ENCODE measurements at places on chromosomes 12 and 14.
A peak's percentile ranks its signal among the peaks of the same experiment; 100 is the strongest.

DNA sequence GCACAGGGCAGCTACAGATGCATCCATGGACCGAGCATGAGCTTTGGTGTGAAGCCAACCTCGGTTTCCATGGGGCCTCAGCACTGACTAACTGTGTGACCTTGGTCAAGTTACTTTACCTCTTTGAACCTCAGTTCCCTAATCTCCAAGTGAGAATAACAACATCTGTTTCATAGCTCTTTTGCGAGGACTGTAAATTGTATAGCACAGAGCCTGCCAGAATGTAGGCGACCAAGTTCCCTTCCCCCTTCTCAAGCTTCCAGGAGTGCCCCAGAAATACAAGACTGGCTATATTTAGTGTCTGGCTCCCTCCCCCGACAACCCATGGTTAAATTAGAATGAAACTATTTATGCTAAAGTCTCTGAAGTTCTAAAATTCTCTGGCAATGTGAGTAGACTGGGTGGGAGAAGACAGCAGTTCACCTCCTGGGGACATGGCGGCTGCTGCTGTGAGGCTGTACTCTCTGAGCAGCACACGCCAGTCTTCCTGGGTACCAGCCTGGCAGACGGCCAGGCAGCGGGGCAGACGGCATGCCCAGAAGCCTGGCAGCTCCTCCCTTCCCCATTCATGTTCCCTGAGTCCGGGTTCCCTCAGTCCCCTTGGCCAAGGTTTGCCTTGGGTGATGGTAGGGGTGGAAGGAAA, 22.0 kb upstream of the TMED10 start:
- DNase-seq = no peak

DNA sequence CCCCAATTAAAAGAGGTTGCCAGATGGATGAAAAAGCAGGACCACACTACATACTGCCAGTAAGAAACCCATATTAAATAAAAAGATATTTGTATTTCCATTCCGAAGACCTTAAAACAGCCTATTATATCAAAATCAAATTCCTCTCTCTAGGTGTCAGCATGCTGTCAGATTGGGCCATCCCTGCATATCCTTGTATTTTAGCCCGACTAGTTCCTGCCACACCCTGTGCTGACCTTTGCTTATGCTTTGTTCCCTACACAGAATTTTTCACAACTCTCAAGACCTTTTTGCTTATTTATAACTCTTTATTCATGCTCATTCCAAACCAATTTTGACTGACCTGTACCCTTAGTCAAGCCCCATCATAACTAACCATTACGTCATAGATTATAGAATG, 12.8 kb downstream of the GSKIP start:
- no peak for DNase-seq

GRCh38 chr14:23068789-23069412, 11.6 kb upstream of the CDH24 start:
- peak; percentile 81 for DNase-seq

- DNase-seq = no peak
Measured at GRCh38 chr14:96909841-96910364, 112.7 kb downstream of the VRK1 start.

- DNase-seq = no peak
Measured at GRCh38 chr12:94488463-94488862, 28.8 kb upstream of the CEP83 start.

DNA sequence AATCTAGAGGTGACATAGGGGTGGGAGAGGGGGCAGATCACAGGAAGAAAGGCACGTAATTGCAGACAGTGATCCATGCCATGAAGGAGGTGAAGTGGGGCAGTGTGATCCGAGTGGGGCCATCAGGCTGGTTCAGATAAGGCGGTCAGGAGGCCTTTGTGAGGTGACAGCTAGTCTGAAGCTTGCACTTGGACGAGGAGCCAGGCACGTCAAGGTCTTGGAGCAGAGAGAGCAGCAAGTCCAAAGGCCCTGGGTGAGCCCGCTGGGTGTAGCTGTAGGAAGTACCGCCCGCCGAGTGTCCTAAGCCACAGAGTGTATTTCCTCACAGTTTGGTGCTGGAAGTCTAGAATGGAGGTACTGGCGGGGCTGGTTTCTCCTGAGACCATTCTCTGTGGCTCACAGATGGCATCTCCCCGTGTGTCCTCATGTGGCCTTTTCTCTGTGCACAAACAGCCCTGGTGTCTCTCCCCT, 23.6 kb downstream of the RHOF start:
- no peak for DNase-seq

DNA sequence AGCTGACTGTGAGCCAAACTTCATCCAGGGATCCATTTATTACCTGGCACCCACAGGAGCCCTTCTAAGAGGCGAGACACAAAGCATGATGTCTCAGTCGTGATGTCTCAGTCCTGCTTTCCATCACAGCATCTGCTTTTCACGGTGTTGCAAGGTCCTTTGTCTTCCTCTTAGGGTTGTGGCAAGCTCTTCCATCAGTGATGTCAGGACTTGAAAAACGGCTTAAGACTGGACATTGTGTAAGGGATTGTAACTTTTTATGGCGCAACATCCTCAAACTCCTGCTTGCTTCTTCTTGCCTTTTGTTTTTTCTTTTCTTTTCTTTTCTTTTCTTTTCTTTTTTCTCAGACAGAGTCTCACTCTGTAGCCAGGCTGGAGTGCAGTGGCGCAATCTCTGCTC, 586.5 kb upstream of the TMEM132C start:
- no peak for DNase-seq

- no peak for DNase-seq
Measured at GRCh38 chr12:75257510-75257909, 47.9 kb upstream of the KCNC2 start.

DNA sequence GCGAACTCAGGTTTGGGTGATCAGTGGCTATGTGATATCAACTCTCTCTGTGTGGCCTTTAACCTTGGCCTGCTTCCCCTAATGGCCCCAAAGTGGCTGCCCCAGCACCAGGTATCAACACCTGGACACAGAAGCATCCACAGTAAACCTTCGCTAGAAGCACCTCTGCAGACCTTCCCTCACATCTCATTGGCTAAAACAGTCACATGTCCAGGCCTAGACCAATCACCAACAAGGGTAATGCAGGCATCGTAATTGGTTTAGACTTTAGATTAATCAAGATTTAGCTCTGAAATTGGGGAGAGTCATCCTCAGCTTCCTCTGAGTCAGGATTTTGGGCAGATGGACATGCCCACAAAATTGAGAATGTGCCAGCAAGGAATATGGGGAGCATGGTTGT, 92.5 kb upstream of the MYL2 start:
- no peak for DNase-seq
